ENCODE measurements at places on chromosomes 16 and 17. TPM values are rescaled to one million over a fixed set of nuclear protein-coding genes. Genes with fewer than 3 reads are reported as not detected.

Gene CMTM2
- total RNA-seq: not detected

Gene CYGB
- total RNA-seq: 8.6 TPM

GRCh38 chr16:81483970-81484595 lies 39.5 kb downstream of the CMIP start:
- no peak for DNase-seq
- peaks cover 4% of the 10 kb centered on the region for H3K36me3 ChIP-seq
- H3K4me1 ChIP-seq: peaks cover 50% of the 10 kb centered on the region
- H3K4me3 ChIP-seq: no peak overlapping the region

DNA sequence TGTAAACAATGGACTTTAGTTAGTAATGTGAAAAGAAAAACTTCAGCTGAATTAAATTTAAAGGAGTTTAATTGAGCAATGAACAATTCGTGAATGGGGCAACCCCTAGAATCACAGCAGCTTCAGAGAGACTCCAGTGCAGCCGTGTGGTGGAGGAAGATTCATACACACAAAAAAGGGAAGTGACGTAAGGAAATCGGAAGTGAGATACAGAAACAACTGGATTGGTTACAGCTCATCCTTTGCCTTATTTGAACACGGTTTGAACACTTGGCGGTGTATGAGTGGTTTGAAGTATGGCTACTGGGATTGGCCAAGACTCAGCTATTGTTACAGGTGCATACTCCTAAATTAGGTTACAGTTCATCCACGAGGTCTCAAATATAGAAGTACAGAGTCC lies 460.4 kb upstream of the ASIC2 start:
- H3K36me3 ChIP-seq: no peaks in the 10 kb centered on the region
- DNase-seq: no peak
- H3K4me3 ChIP-seq: no peak overlapping the region
- H3K27me3 ChIP-seq: peaks cover 7% of the 10 kb centered on the region

DNA sequence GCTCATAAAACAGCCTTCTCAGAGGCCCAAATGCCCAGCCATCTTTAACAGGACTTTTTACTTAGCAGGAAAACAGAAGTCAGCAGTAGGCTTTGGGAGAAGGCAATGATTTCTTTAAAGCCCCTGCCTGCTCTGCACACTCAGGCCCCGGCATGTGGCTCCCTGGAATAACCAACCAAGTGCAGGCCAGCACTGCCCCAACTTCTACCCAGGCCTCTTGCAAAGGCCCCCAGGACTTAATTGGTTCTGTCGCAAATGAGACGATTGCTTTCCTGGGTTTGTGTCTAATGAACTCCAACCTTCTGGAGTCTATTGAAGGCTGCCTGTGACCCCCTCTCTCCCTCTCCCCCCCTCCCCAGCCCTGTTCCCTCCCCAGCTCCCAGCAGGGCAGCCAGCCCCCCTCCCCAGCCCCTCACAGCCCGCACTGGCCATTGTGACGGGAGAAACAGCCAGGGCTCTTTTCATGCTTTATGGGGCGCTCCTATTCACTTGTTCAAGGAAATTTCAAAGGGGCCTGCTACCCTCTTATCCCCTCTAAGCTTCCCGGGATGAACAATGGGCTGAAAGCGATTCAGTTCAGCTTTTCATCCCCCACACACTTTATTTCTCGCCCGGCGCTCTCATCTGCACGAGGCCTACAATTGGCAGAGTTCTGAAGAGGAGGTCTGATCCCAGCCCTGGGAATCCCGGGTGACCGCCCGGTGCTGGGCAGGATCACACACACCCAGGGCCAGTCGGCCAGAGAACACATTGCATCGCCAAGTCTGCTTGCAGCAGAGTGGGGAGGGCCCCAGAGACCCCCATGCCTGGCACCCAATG lies 15.5 kb downstream of the AXIN2 start:
- H3K4me3 ChIP-seq: no peak overlapping the region
- no peak overlapping the region for H3K27ac ChIP-seq
- H3K36me3 ChIP-seq: peaks cover 47% of the 10 kb centered on the region
- H3K27me3 ChIP-seq: no peaks in the 10 kb centered on the region
- H3K4me1 ChIP-seq: peaks cover 15% of the 10 kb centered on the region

DNA sequence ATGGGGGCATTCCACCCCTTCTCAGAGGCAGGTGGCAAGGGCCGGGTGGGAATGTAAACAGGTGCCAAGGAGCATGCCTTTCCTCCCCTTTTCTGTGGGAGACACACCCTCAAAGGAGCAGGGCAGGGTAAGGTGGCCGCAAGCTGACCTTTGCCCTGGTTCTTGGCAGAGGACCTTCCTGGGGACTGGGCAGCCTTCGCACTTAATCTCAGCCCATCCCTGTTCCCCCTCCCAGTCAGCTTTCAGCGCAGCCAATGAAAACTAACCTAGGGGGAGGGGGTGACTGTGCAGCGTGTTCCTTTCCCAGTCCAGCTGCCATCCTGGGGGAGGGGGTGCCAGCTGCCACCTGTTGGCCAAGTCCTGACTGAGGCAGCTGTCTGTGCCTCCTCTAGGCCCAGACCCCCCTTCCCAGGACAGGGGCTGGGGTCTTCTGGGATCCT lies 2.8 kb downstream of the TRAF4 start:
- H3K4me3 ChIP-seq: peak overlapping the region; percentile 89
- no peaks in the 10 kb centered on the region for H3K27me3 ChIP-seq
- peaks cover 9% of the 10 kb centered on the region for H3K36me3 ChIP-seq
- peaks cover 37% of the 10 kb centered on the region for H3K4me1 ChIP-seq

Measured in osteocyte (in vitro differentiated cells).